Head of caudate nucleus (tissue), 42 donors: ENCODE measurements at places on chromosomes 6 and 20.
A peak's percentile ranks its signal among the peaks of the same experiment; 100 is the strongest.

DNA sequence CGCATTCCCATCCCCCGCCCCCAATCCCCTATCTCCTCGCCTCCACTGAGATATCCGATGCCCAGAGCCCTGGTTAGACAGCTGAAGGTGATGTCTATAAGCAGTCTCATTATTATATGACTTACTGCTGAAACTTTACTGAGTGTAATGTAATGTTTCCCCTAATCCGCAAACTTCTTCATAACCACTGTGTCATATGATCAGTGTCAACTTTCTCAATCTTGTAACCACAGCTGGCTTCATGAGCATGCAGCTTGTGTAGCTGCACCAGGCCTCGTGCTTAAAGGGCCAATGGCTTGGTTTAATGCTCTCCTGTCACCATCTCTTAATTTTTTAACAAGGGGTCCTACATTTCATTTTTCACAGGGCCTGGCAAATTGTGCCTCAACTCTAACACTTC lies 8.1 kb downstream of the ASIP start:
- DNase-seq, result no peak

GRCh38 chr20:20755231-20755630 lies 42.8 kb upstream of the RALGAPA2 start:
- DNase-seq, result no peak

GRCh38 chr6:109008054-109008453 lies 86.6 kb downstream of the SESN1 start:
- DNase-seq, result no peak

DNA sequence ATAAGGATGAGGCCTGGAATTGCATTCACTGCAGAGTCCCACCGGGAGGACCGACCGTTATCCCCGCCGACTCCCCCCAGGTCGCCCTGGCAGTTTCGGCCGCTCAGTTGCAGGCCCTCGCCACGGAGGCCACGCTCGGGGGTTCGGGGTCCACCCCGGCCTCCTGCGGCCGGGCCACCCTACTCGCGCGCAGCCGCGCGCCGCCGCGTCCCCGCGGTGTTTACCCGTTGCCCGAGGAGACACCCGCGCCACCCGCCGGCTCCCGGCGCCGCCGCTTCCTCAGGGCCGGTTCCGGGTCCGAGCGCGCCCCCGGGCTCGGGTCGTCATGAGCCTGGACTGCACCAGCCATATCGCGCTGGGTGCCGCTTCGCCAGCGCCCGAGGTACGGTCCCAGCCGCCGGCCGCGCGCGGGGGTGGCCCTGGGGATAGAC lies at the start of gene CCDC170:
Gene CCDC170 (plus strand): TSS at position 214 of the 431 bp plus-strand sequence. CDS start 112 bp downstream, at position 326.
- peak; percentile 13 for DNase-seq

- DNase-seq, result no peak
Observed at GRCh38 chr6:18117136-18117535, 5.3 kb downstream of the NHLRC1 start.

- peak; percentile 60 for DNase-seq
Observed at GRCh38 chr20:19758501-19759331, 658 bp downstream of the RIN2 start.

DNA sequence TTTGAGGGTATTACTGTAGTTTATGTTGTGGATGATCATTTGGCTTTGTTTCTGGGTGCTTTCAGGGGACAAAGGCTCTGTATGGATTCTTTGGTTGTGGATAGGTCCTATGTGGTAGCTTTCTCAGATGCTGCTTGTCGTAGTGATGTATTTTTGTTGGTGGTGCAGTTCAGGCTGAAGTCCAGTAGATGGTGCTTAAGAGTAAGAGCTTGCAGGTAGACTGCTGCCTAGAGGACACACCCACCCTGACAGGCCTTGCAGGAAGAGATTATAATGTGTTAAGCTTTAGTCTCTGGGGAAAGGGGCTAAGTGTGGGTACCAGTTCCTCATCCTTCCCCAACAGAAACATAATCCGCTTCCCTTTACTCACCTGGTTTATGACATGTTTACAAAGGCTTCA lies 62.6 kb upstream of the ADGRB3 start:
- DNase-seq, result no peak

DNA sequence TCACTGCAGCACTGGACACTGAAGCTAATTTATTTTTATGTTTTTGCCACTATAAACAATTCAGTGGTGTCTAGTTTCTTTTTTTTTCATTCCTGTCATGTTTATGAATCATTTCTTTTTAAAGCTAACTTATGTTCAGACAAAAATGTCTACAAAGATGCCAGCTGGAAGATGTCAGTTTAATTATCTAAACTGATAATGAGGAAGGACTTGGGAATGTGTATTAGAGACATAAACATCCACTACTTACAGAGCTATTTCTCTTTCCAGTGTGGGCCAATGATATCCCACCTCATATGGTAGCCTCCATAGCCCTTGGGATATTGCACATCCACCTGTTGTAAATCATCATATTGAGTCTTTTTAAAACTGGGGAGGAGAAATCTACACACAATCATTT lies 132.1 kb upstream of the FAM184A start:
- DNase-seq, result no peak

GRCh38 chr20:14764511-14765369 lies 427.3 kb upstream of the FLRT3 start:
- no peak for DNase-seq

DNA sequence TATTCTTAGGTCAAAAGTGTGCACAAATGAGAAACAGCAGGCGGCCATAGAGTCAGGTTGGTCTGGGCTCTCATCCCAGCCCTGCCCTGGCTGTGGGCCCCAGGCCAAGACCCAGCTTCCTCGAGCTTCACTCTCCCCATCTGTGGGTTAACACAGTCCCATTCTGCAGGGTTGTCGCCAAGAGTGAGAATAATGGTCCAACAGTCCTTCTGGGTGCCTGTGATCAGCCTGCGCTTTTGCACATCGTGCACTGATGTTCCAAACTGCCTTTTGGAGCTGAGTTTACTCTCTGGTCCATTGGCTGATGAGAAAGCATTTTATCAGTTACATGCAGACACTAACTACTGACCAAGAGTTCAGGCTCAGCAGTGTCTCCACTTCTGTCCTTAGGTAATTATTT lies 82.6 kb downstream of the INSM1 start:
- DNase-seq, result peak; percentile 73

- peak; percentile 31 for DNase-seq
Observed at GRCh38 chr6:121849477-121849876, 414.0 kb downstream of the GJA1 start.

DNA sequence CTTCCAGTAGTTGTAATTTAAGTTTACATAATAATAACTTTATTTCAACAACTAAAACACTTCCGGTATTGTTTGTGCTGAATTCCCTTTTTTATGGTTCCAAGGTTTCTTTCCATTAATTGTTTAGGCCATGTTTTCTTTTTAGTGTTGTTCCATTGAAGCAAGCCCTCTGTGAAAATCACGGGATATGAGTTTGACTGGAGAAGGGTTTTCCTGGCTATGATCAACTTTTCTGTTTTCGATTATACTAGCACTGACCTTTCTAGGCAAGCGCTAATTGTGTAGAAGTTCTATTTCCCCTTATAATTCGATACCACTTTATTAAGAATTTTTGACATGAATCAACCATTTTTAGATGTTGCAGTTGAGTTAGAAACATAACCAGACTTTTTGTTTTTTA lies 2.4 kb downstream of the LAMA2 start:
- no peak for DNase-seq

- no peak for DNase-seq
Observed at GRCh38 chr6:11356404-11357155, 124.1 kb upstream of the NEDD9 start.

GRCh38 chr6:109174916-109175315 lies 79.6 kb downstream of the CEP57L1 start:
- DNase-seq, result no peak

GRCh38 chr6:104929353-104929752 lies 27.6 kb upstream of the LIN28B start:
- DNase-seq, result no peak

- DNase-seq, result no peak
Observed at GRCh38 chr6:130359736-130360135, 6.1 kb upstream of the TMEM200A start.

GRCh38 chr6:11033825-11034224 lies 10.3 kb downstream of the ELOVL2 start:
- DNase-seq, result no peak

GRCh38 chr20:43438578-43439316 lies 18.9 kb upstream of the SRSF6 start:
- DNase-seq, result no peak

DNA sequence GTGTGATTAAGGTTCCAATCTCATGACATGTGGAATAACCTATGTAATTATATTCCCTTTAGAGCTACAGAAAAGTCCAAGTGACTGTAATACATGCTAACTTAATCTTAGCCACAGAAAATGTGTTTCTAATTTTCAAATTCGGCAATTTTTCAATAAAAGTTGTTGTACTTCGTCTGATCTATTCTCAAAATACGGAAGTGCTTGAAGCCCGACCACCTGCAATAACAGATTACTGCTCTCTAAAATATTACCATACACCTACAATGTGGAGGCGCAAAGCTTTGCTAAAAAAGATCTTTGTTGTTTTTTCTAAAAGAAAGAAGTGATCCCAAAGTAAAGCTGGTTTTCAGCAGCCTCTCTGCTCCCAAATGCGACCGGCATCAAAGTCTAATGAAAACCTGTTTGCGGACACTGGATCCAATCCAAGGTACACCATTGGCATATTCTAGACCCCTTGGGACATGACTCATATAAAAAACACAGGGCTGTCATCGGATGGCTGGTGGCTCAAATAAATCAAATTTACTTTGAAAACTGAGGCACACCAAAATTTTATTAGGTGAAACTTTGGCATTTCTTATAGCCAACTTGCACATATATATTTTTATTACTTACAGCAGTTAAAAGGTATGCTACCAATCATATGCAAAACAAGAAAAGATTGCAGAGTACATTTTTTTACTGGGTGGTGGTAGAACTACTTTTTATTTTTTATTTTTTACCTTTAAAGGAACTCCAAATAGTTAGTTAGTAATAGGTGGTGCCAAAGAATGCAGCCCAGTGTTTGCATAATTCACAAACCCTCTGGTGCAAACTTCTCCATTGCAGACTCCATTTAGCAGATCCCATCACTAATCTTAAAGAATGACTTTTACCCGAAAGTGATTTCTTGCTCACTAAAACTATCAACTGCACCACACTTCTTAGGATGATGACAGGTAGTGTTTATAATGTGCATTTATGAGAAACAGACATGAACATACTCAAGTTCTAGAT lies 118.7 kb upstream of the TBX18 start:
- no peak for DNase-seq

GRCh38 chr20:31515775-31516107 lies 1.5 kb downstream of the HM13 start:
- DNase-seq, result no peak

DNA sequence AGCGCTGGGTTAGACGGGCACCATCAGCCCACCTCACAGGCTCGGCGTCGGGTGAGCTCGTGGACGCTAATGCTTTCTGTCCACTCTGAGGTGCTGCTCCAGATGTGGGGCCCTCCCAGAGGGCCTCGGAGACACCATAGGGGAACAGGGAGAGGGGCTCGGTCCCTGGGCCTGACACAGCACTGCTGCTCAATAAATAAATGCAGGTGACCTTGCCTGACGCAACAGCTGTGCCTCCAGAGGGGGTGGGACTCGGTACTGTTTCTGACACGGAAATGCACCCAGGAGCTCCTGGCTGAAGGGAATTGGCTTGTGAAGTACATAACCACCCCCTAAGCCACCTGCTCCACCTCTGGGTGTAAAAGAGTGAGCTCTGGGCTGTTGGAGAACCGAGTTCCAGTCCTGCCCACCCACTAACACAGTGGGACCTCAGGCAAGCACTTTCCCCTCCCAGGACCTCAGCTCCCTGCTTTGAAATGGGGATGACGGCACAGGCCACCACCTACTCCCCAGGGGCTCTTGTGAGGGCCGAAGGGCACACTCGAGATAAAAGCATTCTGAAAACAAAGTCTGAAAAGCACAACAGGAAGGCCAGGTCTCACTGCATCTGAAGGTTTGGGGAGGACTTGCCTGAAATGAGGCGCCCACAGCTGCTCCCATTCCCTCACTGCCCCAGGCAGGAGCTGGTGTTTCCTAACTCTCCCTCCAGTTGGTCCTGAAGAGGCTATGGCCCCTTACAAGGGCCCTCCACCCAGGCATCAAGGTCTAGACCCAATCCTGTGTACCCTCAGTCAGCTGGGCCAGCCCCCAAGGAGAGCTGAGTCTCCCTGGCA lies 6.7 kb downstream of the KCNK15 start:
- DNase-seq, result no peak

DNA sequence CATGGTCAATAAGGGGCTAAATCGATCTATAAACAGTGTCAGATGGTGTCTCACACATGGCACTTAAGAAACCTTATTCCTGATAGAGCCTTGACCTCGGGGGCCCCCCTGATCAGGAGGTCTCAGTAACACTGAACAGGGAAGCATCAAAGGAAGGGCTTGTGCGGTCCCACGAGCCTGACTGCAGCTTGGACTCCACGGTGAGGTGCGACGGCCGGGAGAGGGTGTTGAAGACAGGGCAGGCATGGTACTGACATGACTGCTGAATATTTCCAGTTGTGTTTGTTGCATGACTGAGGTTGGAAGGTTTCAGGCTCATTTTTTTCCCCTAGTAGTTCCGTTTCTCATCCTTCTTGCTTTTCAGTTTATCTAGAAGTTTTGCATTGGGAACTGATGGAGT lies 107.1 kb upstream of the JAG1 start:
- no peak for DNase-seq

- no peak for DNase-seq
Observed at GRCh38 chr6:142478117-142478516, 176.3 kb downstream of the ADGRG6 start.

DNA sequence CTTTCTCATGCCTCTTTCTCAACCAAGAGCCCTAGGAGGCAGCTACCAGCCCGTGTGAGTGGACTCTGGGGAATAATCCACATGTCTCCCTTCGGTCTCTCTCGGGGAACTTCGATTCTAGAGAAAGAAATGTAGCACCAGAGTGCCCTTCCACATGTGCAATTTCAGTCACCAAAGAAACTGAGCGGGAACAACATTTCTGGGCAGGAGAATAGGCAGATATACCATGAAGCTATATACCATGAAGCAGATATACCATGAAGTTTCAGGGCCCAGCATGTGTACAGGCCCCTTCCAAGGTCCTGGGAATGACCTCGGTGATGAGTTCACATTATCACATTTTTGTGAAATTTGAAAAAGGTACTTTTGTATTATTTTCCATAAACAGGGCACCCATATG lies 60.8 kb downstream of the PDE10A start:
- no peak for DNase-seq

DNA sequence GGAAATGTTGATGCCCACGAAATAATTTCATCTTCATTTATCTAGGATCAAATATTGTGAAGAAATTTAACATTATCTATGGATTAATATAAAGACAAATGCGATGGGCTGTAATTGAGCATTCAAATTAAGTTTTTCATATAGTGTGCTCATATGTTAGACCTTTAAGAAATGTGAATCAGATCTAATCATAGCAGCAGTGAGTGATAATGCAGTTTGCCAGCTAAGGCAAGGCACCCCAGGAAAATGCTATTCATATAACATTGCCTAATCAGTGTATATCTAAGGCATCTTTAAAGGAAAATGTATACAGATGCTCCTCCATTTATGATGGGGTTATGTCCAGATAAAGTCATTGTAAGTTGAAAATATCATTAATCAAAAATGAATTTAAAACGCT lies 135.2 kb downstream of the KCNQ5 start:
- DNase-seq, result no peak

- DNase-seq, result no peak
Observed at GRCh38 chr20:46959081-46959692, 64.5 kb downstream of the EYA2 start.
